ENCODE measurements at places on chromosomes 12 and 14.
A peak's percentile ranks its signal among the peaks of the same experiment; 100 is the strongest.

- no peak for DNase-seq
Measured at GRCh38 chr14:55136241-55136640, 7.2 kb downstream of the LGALS3 start.

- DNase-seq, result peak; percentile 70
Measured at GRCh38 chr14:34714320-34715126, at the start of gene CFL2. TSS of gene CFL2 (minus strand) at chr14:34714593. CDS start at chr14:34714540, 53 bp downstream.

GRCh38 chr12:13288937-13289652 is 92.6 kb downstream of the EMP1 start:
- no peak for DNase-seq

DNA sequence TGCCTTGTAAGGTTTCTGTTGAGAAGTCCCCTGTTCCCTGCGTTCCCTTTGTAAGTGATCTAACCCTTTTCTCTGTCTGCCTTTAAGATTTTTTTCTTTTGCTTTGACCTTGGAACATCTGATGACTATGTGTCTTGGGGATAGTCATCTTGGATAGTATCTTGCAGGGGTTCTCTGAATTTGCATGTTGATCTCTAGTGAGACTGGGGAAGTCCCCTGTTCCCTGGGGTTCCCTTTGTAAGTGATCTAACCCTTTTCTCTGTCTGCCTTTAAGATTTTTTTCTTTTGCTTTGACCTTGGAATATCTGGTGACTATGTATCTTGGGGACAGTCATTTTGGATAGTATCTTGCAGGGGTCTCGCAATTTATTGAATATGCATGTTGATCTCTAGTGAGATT is 38.2 kb upstream of the TMX1 start:
- DNase-seq, result no peak

- DNase-seq, result no peak
Measured at GRCh38 chr14:76688383-76688671, 72.9 kb upstream of the VASH1 start.

DNA sequence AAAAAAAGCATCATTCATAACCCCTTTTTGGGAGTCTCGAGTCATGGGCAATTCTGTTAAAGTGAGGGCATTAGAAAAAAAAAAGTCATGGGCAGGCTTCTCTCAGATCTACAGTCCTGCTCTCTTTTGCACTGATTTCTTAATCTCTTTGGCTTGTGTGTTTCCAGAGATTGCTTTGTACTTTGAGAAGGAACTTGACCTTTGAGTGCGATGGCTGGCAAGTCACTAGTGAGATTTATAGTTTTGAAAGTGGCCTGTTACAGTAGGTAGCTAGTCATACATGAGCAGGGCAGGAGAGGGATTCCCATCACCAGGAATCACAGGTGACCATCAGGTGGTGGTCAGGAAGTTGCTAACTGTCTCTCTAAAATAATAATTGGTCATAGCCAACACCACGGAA is 119.6 kb downstream of the KCNMB4 start:
- DNase-seq, result no peak

- DNase-seq, result no peak
Measured at GRCh38 chr12:4091016-4091743, 182.4 kb upstream of the CCND2 start.

- DNase-seq, result no peak
Measured at GRCh38 chr12:96862326-96862725, 44.7 kb upstream of the NEDD1 start.

DNA sequence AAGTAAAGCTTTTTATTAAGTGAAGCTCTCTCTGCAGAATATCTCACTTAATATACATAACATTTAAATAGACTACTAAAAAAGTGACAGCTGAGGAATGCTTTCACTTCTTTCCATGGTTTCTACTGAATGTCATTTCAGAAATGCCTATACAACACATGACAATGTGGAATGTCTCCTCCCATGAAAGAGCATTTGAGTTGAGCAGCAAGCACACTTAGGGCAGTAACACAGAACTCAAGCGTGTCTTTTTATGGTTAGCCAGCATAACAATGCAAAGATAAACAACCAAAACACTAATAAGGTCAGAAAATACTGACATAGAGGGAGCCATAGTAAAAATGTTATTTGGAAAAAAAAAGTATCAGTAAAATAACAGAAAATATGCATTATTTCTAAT is 9.4 kb downstream of the PPP1R12A start:
- DNase-seq, result no peak

DNA sequence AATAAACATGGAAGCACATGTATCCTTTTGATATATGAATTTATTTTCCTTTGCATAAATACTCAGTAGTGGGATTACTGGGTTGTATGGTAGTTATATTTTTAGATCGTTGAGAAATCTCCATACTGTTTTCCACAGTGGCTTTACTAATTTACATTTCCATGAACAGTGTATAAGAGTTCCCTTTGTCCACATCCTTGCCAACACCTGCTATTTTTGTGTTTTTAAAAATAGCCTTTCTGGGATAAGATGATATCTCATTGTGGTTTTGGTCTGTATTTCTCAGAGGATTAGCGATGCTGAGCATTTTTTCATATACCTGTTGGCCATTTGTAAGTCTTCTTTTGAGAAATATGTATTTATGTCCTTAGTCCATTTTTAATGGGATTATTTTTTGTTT is 329.2 kb upstream of the KITLG start:
- no peak for DNase-seq

- DNase-seq, result peak; percentile 15
Measured at GRCh38 chr14:71289536-71289935, 382.3 kb downstream of the PCNX1 start.

- no peak for DNase-seq
Measured at GRCh38 chr14:95380350-95381042, 60.8 kb upstream of the CLMN start.

- DNase-seq, result no peak
Measured at GRCh38 chr14:101449114-101449513, 112.2 kb upstream of the DIO3 start.

- no peak for DNase-seq
Measured at GRCh38 chr12:65660096-65660495, 164.2 kb upstream of the HMGA2 start.

- no peak for DNase-seq
Measured at GRCh38 chr14:58662759-58663158, 25.0 kb downstream of the DACT1 start.

GRCh38 chr12:113005762-113006161 is 27.4 kb downstream of the OAS2 start:
- no peak for DNase-seq

- no peak for DNase-seq
Measured at GRCh38 chr12:32897281-32897610, 669 bp upstream of the PKP2 start.

DNA sequence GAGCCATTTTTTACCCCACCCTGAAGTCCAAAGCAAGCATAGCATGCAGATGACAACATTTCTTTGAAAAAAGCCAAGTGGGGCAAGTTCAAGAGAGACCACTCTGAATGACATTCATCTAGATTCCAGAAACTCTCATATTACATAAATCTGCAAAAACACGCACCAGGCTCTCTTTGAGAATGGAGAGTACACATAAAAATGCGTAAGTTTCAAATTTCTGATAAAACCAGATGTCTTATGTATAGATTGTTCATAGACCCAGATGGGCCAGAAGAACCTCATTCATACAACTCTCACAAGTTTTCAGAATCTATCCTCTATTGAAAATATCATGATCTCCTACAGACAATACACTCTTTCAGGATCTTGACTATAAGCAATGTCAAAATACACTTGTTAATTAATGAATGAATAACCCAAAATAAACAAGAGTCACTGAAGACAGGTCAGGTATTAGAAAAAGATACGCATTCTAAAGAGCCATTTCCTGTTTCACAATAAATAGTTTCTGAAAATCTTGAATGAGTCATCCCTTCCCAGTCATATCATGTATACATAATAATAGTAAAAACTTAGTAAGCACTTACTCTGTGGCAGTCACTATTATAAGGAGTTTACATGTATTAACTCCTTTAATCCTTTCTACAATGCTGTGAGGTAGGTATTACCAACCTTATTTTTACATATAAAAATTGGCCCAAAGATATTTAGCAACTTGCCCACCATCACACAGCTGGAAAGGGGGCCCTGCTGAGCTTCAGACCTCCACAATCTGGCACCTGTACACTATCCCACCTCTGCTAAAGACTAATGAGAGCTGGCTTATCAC is 72.0 kb downstream of the PPP2R5E start:
- peak; percentile 51 for DNase-seq

GRCh38 chr14:100132903-100133510 is 26.4 kb downstream of the DEGS2 start:
- DNase-seq, result no peak

GRCh38 chr12:3493043-3493858 is 2.2 kb downstream of the PRMT8 start:
- DNase-seq, result no peak

- DNase-seq, result no peak
Measured at GRCh38 chr12:50175716-50176026, 8.5 kb upstream of the CERS5 start.

DNA sequence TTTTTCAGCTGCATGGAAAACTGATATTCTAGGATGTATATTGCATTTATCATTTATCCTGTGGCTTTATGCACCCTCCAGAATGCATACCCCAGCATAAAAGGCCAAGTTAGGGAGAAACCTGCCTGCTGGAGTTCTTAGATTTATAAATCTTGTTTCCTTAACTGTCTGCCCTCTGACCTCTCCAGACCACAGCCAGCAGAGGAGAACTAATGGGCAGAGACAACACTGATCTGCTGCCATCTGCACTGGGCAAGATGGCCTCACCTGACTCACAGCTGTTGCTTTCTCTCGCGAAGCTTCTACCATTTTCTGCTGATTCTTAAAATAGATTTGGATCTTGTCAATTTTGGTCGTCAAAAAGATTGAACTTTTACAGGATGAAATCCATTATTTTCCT is 65.8 kb downstream of the PPP2R5C start:
- DNase-seq, result no peak

GRCh38 chr14:71538938-71539649 is 393.1 kb upstream of the RGS6 start:
- DNase-seq, result no peak

DNA sequence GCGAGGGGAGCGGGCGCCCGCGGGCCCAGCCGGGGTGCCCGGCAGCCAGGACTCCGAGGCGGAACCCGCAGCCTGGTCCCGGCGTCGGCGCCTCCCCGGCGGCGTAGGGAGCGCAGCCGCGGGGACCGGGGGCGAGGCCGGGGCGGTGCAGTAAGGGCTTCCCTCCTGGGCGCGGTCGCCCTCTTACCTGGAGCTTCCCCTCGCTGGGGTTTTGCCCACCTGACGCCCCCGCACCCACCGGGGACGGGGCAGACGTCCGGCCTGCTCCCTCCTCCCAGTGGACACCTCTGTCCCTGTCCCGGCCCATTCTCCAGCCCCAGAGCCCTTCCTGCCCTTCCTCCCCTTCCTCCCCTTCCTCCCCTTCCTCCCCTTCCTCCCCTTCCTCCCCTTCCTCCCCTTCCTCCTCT is 413 bp upstream of the TUBA1C start:
- DNase-seq, result no peak

DNA sequence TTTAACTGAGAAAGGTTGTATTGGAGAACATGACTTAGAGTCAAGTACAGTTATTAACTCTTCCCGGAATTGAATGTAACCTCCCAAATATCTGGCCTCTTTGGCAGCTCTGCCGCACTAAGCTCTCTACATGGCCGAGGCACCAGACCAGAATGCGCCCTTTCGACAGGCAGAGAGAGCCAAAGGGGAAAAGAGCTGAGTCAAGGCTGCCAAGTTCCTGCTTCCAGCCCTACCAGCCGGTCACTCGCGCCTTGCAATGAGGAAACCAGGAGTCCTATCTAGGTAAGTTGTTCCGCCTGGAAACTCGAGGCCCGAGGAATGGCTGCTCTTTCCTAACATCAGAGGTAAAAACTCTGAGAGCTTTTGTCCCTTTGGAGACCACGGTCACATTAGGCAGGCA is 172.2 kb downstream of the BRMS1L start:
- no peak for DNase-seq

DNA sequence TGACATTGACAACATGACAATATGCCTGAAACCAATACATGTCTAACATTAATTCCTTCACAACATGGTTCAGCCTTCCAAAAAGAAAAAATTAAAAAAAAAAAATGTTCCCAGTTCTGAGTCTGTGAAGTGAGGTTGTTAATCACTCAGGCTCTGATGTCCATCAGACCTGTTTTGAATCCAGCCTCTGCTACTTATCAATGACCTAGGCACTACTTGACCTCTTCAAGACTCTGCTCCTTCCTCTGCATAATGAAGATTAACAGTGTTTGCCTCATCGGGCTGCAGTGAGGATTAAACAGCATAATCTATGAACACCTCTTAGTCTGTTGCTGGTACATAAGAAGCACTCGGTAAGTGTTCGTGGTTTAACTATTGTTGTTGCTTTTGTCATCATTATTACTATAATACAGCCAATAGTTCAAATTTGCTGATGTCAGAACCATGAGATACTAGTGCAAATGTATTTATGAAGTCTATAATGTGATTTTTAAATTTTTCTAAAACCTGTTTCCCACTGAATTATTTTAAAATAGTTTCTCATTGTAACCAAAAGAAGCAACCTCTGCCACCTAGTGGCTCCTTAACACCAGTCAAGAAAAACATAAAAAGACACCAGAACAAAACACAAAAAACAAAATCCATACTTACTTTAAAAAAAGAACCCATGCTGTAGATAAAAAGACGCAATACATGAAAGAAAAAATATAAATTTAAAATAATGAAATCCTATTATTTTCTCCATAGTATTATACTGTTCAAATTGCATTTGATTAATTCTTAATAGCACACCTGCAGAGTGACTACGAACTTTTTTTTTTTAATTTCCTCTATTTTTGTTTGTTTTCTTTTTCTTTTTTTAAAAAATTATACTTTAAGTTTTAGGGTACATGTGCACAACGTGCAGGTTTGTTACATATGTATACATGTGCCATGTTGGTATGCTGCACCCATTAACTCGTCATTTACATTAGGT is 20.3 kb upstream of the TMX1 start:
- no peak for DNase-seq

- DNase-seq, result no peak
Measured at GRCh38 chr12:105477873-105478272, 147.4 kb downstream of the C12orf75 start.

DNA sequence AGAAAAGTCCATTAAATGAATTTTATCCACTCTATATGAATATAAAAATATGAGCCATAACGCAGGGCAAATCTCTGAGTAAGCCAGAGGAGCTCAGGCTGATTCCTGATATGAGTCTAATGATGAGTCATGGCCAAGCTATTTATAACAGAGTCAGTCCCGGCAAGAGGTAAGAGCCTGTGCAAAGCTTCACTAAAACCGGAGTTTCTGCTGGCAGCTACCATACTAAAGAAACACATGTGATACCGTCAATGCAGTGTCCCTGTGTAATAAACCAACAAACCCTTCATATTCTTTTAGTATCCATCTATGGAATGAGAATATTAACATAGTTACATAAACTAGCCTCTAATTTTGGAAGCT is 319.4 kb downstream of the KCNC2 start:
- peak; percentile 45 for DNase-seq
